Naive thymus-derived CD4-positive, alpha-beta T cell (primary cell): ENCODE measurements at places on chromosomes 6 and 20. TPM values are rescaled to one million over a fixed set of nuclear protein-coding genes. Genes with fewer than 3 reads are reported as not detected.

TCP11 gene
- not detected in 2 replicates for total RNA-seq

GSTA2 gene
- not detected for total RNA-seq

AIF1 gene
- total RNA-seq = 71.0 TPM

- no peak overlapping the region for H3K4me3 ChIP-seq
- H3K27me3 ChIP-seq = no peaks in the 10 kb centered on the region
- DNase-seq = no peak
- H3K27ac ChIP-seq = no peak overlapping the region
- peaks cover 20% of the 10 kb centered on the region for H3K4me1 ChIP-seq
Observed at GRCh38 chr20:34033903-34034302, 40.2 kb downstream of the RALY start.

DNA sequence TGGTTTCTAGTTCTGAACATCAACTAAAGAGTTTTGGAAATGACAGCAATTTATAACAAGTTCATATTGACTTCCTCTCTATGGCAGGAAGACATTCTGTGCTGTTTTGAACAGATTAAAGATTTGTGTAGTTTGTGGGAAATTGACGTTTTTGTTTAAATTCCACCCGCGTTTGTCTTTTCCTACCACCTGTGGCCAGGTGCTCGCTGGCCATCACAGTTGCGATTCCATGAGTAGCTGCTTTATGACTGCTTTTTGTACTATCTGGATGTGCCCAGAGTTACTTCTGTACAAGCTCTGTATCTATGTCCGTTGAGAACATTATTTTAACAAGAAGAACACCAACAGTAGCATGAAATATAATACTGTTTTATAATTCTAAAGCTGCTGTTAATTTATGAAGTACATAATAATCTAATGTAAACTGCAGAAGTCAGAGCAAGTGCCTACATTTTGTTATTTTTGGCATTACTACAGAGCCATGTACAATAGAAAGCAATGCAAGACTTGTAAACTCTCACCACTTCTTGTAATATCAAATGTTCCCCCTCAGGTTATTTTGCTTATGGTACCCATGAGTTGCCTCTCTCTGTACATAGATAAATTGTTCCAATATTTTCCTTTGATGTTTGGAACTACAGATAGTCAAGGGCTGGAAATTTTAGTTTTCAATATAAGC lies 33.5 kb downstream of the ZBTB2 start:
- no peak overlapping the region for H3K27ac ChIP-seq
- H3K4me3 ChIP-seq = no peak overlapping the region
- peaks cover 12% of the 10 kb centered on the region for H3K36me3 ChIP-seq
- no peaks in the 10 kb centered on the region for H3K27me3 ChIP-seq
- no peak for DNase-seq
- H3K4me1 ChIP-seq = no peaks in the 10 kb centered on the region

DNA sequence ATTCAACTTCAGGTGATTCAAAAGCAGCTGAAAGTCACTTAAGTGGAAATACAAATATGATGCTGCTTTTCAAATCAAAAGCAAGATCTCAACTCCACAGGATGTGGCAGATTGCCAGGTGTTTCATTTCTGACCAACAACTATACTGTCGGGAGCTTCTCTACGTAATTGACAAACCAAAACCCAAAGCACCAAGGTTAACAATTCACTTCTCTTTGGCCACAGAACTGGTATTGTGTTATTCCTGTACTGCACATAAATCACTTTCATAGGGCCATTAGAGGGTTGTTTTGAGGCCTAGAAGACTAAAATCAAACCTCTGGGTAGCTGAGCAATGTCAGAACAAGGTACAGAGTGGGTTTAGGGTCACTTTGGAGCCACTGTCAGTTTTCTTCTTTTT lies 169.7 kb downstream of the HAO1 start:
- no peaks in the 10 kb centered on the region for H3K4me1 ChIP-seq
- DNase-seq = no peak

GRCh38 chr6:73088138-73088813 lies 137.0 kb downstream of the KHDC1L start:
- no peak overlapping the region for H3K4me3 ChIP-seq
- no peak for DNase-seq
- no peaks in the 10 kb centered on the region for H3K4me1 ChIP-seq
- H3K36me3 ChIP-seq = no peaks in the 10 kb centered on the region
- no peaks in the 10 kb centered on the region for H3K27me3 ChIP-seq
- no peak overlapping the region for H3K27ac ChIP-seq

GRCh38 chr20:30281584-30282197 lies 975.8 kb upstream of the DEFB115 start:
- no peaks in the 10 kb centered on the region for H3K36me3 ChIP-seq
- H3K4me3 ChIP-seq = no peak overlapping the region
- H3K27ac ChIP-seq = no peak overlapping the region
- H3K4me1 ChIP-seq = peaks cover 5% of the 10 kb centered on the region
- DNase-seq = no peak
- no peaks in the 10 kb centered on the region for H3K27me3 ChIP-seq

GRCh38 chr6:67766057-67766456 lies 869.0 kb upstream of the ADGRB3 start:
- H3K36me3 ChIP-seq = no peaks in the 10 kb centered on the region
- H3K4me3 ChIP-seq = no peak overlapping the region
- no peak for DNase-seq
- H3K27me3 ChIP-seq = no peaks in the 10 kb centered on the region

- H3K4me3 ChIP-seq = no peak overlapping the region
- no peaks in the 10 kb centered on the region for H3K36me3 ChIP-seq
- DNase-seq = no peak
- H3K27ac ChIP-seq = no peak overlapping the region
Observed at GRCh38 chr20:50005471-50005981, 22.7 kb downstream of the SNAI1 start.

GRCh38 chr6:33613146-33613794 lies 7.9 kb upstream of the ITPR3 start:
- H3K27ac ChIP-seq = no peak overlapping the region
- H3K4me1 ChIP-seq = no peaks in the 10 kb centered on the region
- no peaks in the 10 kb centered on the region for H3K27me3 ChIP-seq
- H3K36me3 ChIP-seq = no peaks in the 10 kb centered on the region
- DNase-seq = no peak
- H3K4me3 ChIP-seq = no peak overlapping the region

DNA sequence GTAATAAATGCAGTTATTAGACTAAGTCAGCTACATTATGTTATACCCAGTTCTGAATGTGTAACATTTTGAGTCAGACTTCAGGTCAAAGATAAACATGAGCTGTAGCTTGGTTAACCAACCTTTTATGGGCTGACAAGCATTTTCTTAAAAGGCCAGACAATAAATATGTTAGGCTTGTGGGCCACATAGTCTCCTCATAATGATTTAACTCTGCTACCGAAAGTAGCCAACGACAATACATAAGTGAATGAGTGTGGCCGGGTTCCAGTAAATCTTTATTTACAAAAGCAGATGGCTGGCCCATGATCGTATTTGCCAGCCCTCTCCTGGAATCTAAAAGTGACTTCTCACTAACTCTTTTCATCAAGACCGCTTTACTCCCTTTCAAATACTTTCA lies 49.9 kb downstream of the ATG5 start:
- DNase-seq = no peak
- peaks cover 13% of the 10 kb centered on the region for H3K36me3 ChIP-seq
- no peak overlapping the region for H3K27ac ChIP-seq

- no peaks in the 10 kb centered on the region for H3K4me1 ChIP-seq
- no peak overlapping the region for H3K4me3 ChIP-seq
- no peak for DNase-seq
- H3K27ac ChIP-seq = no peak overlapping the region
- peaks cover 3% of the 10 kb centered on the region for H3K27me3 ChIP-seq
- no peaks in the 10 kb centered on the region for H3K36me3 ChIP-seq
Observed at GRCh38 chr6:8203337-8203736, 101.0 kb upstream of the EEF1E1 start.
